CD4-positive, alpha-beta T cell (primary cell): ENCODE measurements at places on chromosomes 16 and 17.
A peak's percentile ranks its signal among the peaks of the same experiment; 100 is the strongest.

GRCh38 chr16:50864386-50864785 is 122.5 kb downstream of the CYLD start:
- DNase-seq = no peak

DNA sequence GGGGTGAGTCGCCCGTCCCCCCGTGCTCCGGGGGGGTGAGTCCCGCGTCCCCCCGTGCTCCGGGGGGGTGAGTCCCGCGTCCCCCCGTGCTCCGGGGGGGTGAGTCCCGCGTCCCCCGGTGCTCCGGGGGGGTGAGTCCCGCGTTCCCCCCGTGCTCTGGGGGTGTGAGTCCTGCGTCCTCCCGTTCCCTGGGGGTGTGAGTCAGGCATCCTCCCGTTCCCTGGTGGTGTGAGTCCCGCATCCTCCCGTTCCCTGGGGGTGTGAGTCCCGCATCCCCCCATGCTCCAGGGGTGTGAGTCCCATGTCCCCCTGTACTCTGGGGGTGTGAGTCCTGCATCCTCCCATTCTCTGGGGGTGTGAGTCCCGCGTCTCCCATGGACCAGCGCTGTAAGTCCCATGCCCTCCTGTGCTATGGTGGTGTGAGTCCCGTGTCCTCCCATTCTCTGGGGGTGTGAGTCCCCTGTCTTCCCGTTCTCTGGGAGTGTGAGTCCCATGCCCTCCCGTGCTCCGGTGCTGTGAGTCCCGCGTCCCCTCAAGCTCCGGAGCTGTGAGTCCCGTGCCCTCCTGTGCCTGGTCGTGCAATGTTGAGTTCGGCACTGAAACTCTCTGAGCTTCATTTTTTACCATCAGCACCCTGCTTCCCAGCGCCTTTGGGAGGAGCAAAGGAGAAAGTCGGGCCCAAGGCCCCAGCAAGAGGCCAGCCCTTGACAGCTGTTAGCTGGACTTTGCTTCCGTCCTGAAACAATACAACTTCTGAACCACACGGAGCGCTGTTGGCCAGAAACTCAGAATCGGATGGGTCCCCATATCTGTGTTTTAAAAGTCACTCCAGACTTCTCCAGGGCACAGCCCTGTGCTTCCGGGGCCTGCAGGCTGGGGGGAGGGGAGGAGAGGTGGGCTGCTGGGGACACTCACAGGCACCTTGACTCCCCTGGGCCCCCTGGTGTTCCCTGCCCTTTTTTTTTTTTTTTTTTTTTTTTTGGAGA is 11.5 kb upstream of the ZC3H18 start:
- no peak for DNase-seq

- peak; percentile 14 for DNase-seq
Measured at GRCh38 chr17:73546770-73547536, 97.3 kb downstream of the SDK2 start.

GRCh38 chr17:77741109-77741508 is 217.4 kb upstream of the TNRC6C start:
- peak; percentile 63 for DNase-seq
